Activated T-cell treated with anti-CD3 and anti-CD28 coated beads for 48 hours (primary cell): ENCODE measurements at places on chromosomes 2 and 18.

- no peak for DNase-seq
These were observed 36.1 kb downstream of the RIT2 start for GRCh38 chr18:43079422-43079821.

DNA sequence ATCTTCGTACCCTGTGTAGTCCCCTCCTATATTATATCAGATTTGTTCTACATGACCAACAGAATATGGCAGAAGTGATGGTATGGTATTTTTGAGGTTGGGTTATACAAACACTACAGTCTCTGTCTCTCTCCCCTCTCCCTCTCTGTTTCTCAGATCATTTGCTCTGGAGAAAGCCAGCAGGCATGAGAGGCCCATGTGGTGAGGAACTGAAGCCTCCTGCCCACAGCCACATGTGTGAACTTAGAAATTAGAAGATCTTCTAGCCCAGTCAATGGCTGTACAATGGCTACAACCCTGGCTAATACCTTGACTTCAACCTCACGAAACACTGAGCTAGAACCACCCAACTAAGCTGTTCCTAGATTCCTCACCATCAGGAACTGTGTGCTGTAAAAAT, 250.6 kb downstream of the SMAD2 start:
- no peak for DNase-seq

- DNase-seq, result no peak
These were observed 3.2 kb upstream of the FEV start for GRCh38 chr2:218988164-218988563.

- DNase-seq, result no peak
These were observed 83.8 kb upstream of the ACVR2A start for GRCh38 chr2:147760984-147761383.

GRCh38 chr2:85783796-85784195, 30.0 kb downstream of the ATOH8 start:
- DNase-seq, result no peak

DNA sequence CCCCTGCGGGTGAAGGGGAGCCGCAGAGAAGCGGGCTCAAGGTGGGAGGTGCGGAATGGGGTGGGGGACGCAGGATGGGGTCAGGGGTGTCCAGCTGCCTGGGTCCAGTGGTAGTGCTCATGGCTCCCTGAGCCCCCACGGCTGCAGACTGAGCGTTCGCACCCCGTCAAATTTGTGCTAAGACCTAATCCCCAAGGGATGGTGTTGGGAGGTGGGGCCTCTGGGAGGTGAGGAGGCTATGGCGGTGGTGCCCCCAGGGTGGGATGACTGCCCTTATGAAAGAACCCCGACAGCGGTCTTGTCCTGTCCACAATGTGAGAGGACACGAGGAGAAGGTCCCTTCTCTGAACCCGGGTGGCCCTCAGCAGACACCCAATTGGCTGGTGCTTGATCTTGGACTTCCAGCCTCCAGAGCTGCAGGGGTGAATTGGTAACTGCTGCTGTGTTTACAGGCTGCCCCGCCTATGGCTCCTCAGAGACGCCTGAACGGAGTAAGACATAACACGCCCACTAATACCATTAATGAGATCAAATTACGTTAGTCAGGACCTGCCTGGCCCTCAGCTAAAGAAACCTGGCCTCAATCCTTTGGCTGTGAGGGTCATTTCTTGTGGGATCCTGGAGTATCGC, 42.6 kb downstream of the PXDN start:
- no peak for DNase-seq

DNA sequence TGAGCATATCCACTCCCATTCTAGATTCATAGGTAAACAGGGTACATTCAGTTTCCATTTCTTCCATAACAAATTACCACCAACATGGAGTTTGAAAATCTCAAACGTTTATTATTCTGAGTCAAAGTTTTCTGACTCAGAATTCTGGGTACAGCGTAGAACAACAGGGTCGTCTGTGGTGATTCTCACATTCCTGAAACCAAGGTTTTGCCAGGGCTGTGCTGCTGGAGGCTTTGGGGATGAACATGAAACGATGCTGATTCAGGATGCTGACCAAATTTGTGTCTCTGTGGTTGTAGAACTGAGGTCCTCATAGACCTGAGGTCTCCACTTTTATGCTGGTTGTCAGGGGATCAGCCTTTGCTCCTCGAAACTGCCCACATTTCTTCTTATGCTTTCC, 255.7 kb downstream of the DSEL start:
- no peak for DNase-seq

GRCh38 chr18:34592961-34593382, 117.1 kb upstream of the DTNA start:
- no peak for DNase-seq

- DNase-seq, result no peak
These were observed 726.8 kb upstream of the DDX18 start for GRCh38 chr2:117087535-117088291.

GRCh38 chr2:128752691-128753263, 434.1 kb upstream of the HS6ST1 start:
- no peak for DNase-seq

GRCh38 chr18:12305930-12306629, 2.0 kb upstream of the TUBB6 start:
- no peak for DNase-seq

DNA sequence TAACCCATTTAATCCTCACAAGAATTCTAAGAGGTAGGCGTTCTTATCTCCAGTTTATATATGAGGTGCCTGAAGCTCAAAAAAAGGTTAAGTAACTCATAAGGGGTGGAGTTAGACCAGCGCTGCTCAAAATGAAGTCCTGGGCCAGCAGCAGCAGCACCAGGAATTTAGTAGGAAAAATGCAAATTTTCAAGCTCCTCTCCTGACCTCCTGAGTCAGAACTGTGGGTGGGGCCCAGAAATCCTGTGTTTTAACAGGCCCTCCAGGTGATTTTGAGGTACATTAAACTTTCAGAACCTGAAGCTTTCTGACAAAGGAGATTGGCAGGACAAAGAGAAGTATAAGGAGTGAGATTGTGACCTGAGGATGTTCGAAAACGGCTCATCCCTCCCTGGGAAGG, 66.0 kb upstream of the CCDC85A start:
- no peak for DNase-seq

GRCh38 chr2:192161656-192162290, 33.0 kb downstream of the TMEFF2 start:
- no peak for DNase-seq
